ENCODE measurements at places on chromosomes 3 and 15. TPM values are rescaled to one million over a fixed set of nuclear protein-coding genes. Genes with fewer than 3 reads are reported as not detected.

DNA sequence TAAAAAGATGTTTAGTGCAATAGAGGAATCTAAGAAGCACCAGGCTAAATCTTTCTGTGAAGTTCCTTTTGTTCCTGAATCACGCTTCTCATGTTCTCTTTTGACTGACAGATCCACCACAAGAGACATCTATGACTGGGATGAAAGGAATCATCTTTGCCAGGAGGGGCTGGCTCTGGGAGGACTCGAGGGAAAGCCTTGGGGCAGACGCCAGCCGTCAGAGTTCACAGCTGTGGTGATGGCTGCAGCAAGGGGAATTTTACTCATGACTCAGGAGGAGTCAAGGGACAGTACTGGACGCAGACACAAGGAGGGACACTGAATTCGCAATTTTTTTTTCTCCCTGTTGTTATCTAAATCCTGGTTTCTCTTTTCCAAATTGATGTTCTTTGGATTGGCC lies 38.7 kb downstream of the C3orf38 start:
- no peak for DNase-seq

DNA sequence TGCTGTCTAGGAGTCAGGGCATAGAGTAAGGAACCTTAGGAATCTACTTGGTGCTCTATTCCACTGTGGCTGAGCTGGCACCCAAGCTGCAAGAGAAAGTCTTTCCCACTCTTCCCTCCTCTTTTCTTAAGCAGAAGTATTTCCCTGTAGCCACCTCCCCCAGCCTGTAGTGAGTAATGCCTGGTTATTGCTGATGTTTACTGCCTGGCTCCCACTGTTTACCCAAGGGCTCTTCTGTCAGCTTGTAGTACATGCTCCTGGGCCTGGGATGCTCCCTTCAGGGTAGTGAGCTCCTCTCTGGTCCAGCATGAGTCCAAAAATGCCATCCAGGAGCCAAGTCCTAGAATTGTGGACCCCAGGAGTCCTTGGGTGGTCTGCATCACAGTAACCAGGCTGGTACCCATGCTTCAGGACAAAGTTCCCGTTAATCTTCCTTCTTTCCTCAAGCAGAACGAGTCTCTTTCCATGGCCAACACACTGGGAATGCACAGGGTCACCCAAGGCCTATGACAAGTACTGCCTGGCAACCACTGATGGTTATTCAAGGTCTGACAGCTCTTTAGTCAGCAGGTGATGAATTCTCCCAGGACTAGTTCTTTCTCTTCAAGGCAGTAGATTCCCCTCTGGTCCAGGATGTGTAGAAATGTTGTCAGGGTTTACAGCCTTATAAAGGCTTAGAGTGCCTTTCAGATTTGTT lies 17.6 kb downstream of the GALK2 start:
- no peak for DNase-seq

- no peak for DNase-seq
These were observed 749.1 kb downstream of the ROBO1 start for GRCh38 chr3:79018671-79019136.

DNA sequence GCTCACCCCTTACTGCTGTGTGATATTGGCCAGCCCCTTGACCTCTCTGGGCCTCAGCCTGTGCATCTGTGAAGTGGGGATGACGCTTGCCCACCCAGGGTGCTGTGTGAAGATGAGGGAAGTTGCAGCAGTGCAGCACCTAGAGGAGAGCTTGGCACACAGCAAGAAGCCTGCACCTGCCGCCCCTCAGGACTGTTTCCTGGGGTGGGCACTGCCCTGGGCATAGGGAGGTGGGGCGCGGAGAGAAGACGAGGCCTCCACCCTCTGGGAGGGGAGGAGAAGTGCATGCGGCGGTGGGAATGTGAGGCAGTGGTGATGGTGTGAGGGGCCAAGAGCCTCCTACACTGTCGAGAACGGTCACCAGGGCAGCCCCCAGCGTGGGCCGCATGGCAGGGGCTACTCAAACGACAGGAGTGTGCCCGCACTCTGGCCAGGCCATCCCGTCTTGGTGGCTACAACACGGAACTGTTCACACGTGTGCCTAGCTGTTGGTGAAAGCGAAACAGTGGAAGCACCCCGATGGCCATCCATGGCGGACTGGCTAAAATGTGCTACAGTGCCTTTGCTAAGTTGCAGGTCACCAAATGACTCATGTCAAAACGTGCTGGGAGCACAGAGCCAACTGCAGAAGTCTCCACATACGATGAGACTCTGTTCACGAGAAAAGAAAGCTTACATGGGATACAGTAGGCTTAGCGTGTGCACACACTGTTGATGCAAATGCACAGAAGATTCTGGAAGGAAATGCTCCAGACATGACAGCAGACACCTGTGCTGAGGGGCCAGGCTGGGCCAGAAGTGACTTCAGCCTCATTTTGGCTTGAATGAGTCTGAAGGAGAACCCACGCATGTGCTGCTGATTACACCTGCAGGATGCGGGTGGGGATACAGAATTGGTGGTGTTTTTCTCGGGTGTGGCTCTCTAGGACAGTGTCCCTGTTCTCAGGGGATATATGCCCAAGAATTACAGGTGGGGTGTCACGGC lies 40.4 kb upstream of the IQSEC1 start:
- DNase-seq, result no peak

GRCh38 chr3:107662586-107662985 lies 139.8 kb downstream of the BBX start:
- DNase-seq, result no peak

DNA sequence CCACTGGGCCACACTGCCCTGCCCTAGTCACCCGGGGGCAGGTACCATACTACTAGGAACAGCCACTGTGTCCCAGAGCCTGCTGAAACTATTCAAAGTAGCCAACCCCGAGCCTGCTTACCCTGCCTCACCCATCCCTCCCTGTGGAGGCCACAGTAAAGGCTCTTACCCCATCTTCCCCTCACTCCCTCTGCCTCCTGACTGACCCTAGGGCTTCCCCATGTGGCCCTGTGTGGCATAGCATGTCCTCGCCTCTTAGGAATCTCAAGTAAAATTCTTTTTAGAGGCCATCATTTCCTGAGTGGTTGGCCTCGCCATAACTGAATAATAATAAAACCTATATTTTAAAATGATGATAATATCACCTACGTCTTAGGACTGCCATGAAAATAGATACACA lies 112.2 kb upstream of the SLC6A11 start:
- no peak for DNase-seq

DNA sequence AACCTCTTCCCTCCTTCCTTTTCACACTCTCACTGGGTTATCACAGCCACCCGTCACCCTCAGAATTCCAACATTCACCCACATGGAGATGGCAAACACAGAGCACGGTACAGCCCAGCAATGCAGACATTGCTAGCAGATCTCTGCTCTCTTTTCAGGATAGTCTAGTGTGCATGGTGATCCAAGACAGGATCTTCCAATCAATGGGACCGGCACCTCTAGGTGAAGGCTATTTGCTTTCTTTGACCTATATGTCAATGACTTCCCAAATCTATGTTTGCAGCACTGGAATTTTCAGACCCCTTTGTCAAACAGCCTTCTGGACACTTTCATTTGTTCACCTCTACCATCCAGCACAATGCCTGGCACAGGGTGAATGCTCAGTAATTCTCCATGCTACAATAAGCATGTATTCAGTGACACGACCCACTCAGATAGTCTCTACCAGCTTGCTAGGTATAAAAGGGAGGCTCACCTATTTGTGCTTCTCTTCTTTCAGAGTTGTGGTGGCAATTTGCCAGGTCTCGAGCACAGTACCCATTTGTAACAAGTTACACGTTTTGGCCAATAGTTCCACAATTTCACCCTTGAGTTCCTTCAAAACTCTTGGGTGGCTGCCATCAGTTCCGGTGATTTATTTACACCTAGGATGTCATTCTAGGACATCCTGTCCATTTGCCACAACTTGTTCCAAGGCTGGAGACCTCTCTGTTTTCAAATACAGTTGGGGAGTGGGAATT lies 279.1 kb upstream of the ICE2 start:
- DNase-seq, result no peak

The DZIP1L gene
- polyA plus RNA-seq, result 26.7 TPM

The DNAH12 gene
- polyA plus RNA-seq, result 3.0 TPM

The MEF2A gene
- polyA plus RNA-seq, result 59.3 TPM
